ENCODE measurements at places on chromosomes 2 and 18.

DNA sequence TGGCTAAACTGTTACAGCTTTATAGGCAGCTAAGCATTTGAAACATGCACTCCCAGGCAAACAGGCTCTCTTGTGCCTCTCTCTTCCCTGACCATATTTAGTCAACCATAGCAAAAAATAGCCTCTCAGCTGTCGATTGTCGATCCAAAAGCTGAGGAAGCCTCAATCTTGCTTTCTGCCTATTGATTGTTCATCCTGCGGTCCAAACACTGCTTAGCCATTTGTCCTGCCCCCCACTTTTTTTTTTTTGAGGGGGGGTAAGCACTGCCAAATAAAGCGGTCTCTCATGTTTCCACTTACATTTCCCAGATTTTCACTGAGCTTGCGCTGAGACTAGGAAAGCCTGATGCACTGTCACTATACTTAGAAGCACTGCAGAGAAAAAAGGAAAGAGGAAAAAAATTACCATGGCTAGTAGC lies 90.8 kb downstream of the MIB1 start:
- no peak for DNase-seq

GRCh38 chr2:147231081-147231480 lies 613.7 kb upstream of the ACVR2A start:
- DNase-seq = no peak

- DNase-seq = no peak
Measured at GRCh38 chr18:8167026-8167425, 442.2 kb upstream of the RAB12 start.

DNA sequence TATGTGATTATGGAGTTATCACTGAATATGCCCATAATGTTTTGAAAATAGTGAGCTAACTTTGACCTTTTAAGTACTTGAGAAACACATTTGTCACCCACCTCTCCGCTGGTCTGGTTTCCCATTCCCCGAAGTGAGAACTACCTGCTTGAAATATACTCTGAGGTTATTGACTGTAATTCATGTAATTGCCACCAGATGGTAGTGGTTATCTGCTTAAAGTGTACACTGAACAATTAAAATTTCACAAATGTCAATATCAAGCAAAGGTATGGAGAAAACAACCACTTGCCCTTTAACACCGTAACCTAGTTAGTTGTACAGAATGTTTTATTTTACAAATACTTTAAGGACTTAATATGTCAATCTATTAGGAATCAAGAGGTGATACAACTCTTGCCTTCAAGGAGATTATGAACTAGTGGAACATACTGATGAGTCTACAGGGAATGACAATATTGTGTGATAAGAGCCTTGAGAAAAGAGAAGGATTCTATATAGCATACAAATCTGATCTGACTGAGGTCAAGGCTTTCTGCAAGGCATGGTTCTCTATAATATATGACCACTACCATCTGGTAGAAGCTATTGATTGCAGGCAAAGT lies 316.8 kb upstream of the KCNH7 start:
- no peak for DNase-seq

DNA sequence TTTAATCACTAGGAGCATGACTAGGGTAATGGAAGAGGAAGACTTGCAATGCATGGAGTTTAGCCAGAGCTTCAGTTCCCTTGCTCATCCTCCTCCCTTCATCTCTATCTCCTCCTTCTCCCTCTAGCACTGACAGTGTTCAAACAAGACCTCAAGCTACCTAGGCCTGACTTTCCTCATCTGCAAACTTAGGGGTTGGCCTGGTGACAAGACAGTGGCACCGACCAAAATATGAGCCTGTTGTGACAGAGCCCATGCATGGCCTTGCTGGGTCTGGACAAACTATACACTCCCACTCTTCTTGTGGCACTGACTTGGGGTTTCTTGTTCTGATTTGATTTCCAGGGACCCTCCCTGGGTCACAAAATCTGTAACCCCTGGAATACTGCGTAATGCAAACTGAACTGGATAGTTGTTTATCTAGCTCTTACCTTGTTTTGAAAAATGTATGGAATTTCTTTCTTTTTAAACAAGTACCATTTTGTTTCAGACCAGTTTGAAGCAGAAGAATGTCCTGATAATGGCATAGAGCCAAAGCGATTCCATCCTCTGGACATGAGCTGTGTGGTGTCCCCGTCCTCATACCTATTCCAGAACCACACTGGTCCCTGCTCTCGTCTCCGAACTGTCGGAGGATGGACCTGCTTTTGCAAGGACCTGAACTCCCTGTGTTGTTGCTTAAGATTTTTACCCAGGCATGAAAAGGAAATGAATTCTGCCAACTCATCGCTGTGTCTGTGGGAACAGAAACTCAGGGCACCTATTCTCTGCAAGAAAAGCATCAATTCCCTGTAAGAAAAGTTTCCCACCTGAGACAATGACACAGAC lies 33.4 kb upstream of the PPP4R1 start:
- no peak for DNase-seq

DNA sequence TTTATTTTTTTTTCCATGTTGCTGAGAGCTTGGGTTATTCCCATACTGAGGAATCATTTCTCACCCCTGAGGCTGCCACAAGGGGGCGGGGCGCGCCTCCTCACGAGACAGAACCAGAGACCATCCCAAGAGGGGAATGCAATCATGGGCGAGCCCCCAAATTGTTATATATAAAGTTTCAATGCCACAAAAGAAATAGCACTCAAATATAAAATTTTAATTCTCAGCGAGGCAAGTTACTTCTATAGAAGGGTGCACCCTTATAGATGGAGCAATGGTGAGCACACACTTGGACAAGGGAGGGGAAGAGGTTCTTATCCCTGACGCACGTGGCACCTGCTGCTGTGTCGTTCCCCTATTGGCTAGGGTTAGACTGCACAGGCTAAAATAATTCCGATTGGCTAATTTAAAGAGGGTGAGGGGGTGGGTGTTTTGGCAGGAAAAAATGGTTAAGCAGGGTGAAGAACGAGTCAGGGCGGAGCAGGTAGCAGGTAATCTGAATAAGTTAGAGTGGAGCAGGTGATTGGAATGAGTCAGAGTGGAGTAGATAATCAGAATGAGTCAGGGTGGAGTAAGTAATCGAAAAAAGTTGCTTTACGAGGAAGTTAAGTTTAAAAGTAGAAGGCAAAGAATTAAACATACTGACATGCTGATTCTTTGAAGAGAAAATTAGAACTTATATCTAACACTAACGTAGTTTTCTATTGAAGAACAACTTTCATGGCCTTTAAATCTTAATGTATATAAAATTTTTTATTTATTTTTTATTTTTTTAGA lies 177.5 kb downstream of the MTCL1 start:
- no peak for DNase-seq

DNA sequence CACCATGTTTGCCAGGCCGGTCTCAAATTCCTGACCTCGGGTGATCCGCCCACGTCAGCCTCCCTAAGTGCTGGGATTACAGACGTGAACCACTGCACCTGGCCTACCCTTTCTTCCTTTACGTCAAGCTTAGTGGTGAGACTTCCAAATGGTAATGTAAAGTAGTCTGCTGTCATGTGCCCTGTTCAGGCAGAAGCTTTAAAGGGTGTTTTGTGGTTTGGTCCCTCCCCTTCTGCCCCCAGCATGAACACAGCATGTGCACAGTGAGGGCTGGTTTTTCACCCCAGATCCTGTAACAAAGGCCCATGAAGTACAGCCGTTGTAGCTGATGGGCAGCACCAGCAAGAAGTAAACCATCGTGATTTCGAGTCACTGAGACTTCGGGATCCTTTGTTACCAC lies 2.7 kb upstream of the DTYMK start:
- no peak for DNase-seq

DNA sequence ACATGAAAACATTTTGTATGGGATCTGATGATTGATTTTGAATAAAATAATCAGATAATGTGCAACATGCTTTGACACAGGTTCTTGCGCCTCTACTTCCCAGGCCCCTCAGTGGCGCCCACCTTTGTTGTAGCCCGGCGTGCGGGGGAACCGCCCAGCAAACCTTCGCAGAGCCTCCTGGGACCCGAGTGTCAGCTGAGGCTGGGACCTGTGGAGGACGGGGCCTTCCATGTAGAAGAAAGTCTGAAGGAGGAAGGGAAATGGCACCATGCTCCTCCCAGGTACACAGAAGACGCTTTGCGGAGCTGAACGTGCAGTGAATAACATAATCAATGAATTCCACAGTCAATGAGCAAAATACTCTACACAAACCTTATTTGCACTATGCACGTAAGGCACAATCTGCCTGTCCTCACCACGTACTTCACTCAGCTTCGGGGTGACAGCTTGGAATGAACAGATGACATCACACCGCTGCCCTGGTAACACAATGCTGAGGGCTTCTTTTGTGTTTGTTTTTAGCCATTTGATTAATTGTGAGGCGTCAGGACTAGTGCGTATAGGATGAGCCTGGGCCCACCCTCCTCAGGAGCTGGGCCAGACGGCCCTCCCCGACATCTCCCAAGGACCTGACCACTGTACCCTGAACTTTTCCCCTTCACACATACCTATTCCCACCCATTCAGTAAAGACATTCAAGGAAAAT lies 78.1 kb downstream of the TWIST2 start:
- DNase-seq = no peak

DNA sequence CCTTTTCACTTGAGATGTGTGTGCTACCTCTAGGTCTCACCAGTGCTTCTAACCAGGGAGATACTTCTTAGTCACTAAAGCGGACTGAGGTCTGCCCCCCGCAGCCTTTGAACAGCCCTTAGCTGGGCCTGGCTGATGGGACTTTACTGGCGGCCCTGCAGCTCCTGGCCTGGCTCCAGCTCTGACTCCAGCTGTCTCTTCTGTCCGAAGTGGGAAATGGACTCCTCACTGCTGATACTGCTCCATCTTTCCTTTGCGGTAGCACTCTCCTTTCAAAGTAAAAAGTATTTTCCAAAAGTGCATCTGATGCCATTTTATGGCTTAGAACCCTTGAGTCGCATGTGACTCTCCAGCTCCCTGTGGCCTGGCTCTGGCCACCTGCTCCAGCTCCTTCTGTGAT lies 64.5 kb downstream of the ATP9B start:
- no peak for DNase-seq

DNA sequence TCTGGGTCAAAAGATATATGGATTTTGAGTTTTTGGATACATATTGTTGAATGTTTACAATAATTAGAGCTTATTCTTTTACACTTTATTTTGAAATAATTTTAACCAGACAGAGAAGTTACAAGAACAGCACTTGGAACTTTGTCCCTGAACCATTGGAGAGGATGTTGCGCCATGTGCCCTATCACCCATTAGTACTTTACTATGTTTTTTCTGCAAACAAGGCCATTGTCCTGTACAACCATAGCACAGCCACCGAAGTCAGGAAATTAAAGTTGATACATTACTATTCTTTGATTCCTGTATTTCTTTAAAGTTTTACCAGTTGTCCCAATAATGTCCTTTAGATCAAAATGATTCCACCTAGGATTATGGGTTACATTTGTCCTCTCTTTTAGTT lies 188.8 kb downstream of the ACKR3 start:
- no peak for DNase-seq

- no peak for DNase-seq
Measured at GRCh38 chr18:77014538-77014937, 118.0 kb downstream of the MBP start.

DNA sequence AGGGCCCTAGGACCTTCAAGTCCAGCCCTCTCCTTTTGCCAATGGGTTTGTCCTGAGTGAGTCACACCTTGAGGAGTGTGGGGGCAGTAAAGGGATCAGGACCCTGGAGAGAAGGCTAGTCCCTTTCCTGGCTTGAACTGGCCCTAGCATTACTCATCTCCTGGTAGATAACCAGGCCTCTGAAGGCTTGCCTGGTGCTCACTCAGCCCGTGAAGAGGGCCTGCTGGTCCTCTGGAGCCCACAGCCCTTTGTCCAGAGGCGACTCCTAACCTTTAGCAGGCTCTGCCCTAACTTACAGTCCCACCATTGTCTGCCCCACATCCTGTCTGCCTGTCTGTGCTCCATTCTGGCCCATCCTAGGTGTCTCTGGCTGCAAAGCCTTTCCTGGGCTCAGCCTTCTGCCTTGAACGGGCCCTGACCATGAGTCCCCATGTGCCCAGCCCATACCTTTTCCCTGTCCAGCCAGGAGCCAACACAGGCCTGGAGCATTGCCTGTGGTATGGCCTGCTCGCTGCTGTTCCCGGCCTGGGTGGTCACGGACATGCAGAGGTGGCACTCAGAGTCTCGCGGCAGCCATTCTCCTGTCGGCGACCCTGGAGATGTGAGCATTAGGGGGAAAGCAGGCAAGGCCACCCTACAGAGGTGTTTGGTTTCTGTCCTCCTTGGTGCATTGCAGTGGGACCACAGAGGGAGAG lies 5.0 kb downstream of the SFTPB start:
- no peak for DNase-seq

- no peak for DNase-seq
Measured at GRCh38 chr2:158912112-158912511, 56.3 kb upstream of the TANC1 start.

DNA sequence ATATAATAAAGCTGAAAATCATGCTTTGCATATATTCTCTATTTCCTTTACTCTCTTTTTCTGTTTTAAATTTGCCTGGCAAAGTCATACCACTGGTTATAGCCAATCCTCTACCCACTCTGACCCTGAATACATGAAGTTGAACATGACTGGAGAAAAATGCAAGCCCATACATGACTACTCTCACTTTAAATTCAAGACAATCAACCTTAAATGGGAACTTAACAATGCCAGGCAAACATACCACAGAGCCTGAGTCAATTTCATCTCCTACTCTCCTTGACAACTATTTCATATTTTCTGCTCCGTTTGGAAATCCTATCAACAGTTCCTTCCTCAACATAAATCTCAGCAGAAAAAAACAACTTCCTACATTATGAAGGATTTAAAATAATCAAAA lies 22.6 kb downstream of the RAD51AP2 start:
- DNase-seq = no peak

- DNase-seq = no peak
Measured at GRCh38 chr2:72182547-72182946, 34.9 kb upstream of the CYP26B1 start.

DNA sequence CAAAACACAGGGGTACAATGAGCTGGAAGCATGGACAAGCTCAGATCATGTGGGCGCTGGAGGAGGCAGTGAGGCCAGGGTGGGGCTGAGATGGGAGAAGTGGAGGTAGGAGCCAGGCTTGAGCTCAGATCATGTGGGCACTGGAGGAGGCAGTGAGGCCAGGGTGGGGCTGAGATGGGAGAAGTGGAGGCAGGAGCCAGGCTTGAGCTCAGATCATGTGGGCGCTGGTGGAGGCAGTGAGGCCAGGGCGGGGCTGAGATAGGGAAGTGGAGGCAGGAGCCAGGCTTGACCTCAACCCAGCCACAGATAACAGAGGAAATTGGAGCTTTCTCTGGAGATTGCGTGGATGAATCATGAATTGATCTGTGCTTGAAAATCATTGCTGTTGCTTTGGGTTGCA lies 48.3 kb upstream of the TMEM18 start:
- no peak for DNase-seq

GRCh38 chr2:197308585-197308984 lies 2.0 kb downstream of the ANKRD44 start:
- no peak for DNase-seq
